Posterior vena cava (tissue), 2 donors: ENCODE measurements at places on chromosomes 13 and 19. TPM values are rescaled to one million over a fixed set of nuclear protein-coding genes. Genes with fewer than 3 reads are reported as not detected.

Gene SHANK1
- total RNA-seq, result 0.19 TPM

Gene ZNF428
- total RNA-seq, result 29.2 TPM

Gene ENOX1
- total RNA-seq, result 2.7 TPM

Gene IRGC
- not detected for total RNA-seq

Gene EDNRB
- total RNA-seq, result 32.6 TPM

Gene PNKP
- total RNA-seq, result 40.5 TPM

Gene COX6B2
- total RNA-seq, result 1.3 TPM

Gene USP12
- 94.3 TPM for total RNA-seq

Gene ZNF491
- total RNA-seq, result 2.9 TPM

Gene MIR17HG
- 2.6 TPM for total RNA-seq

Gene NOTCH3
- 164 TPM for total RNA-seq

Gene UBE2L5
- total RNA-seq, result 0.14 TPM

Gene FARP1
- total RNA-seq, result 61.4 TPM

Gene IFT88
- 13.6 TPM for total RNA-seq

Gene ZNF578
- total RNA-seq, result 3.7 TPM

Gene MARK4
- total RNA-seq, result 31.5 TPM

Gene ATP4A
- total RNA-seq, result not detected

Gene ANGPTL8
- total RNA-seq, result not detected

Gene NLRP4
- not detected for total RNA-seq

Gene UGGT2
- total RNA-seq, result 59.1 TPM

Gene RUBCNL
- total RNA-seq, result 3.6 TPM

Gene MEGF8
- total RNA-seq, result 20.4 TPM

Gene SPACA4
- not detected for total RNA-seq

Gene KIR2DL1
- not detected for total RNA-seq

Gene ARMC6
- total RNA-seq, result 12.6 TPM

Gene CYP2A7
- total RNA-seq, result not detected

Gene FFAR1
- total RNA-seq, result not detected

Gene ZNF813
- total RNA-seq, result 2.9 TPM

Gene GRK1
- not detected for total RNA-seq

Gene ONECUT3
- total RNA-seq, result not detected

Gene C1QTNF9
- 0.42 TPM for total RNA-seq

Gene PRRG2
- total RNA-seq, result 0.46 TPM

Gene CALR3
- not detected for total RNA-seq

Gene ZNF738
- 4.5 TPM for total RNA-seq

Gene ARGLU1
- total RNA-seq, result 72.8 TPM

Gene PRMT1
- 91.5 TPM for total RNA-seq

Gene C19orf33
- total RNA-seq, result 1.1 TPM

Gene ADGRE3
- 0.23 TPM for total RNA-seq

Gene RGCC
- 29.6 TPM for total RNA-seq

Gene MBD3L1
- total RNA-seq, result not detected

Gene C19orf18
- 1.0 TPM for total RNA-seq

Gene ZNF560
- not detected for total RNA-seq

Gene KCNN1
- total RNA-seq, result 0.33 TPM

Gene BEST2
- total RNA-seq, result not detected

Gene MUC16
- total RNA-seq, result under 0.01 TPM

Gene PGLYRP2
- total RNA-seq, result not detected

Gene PSMD8
- 121 TPM for total RNA-seq

Gene ZNF439
- 6.0 TPM for total RNA-seq

Gene NLRP11
- total RNA-seq, result not detected

Gene CYP4F12
- 2.6 TPM for total RNA-seq

Gene GMIP
- 11.4 TPM for total RNA-seq

Gene FOXA3
- total RNA-seq, result not detected

Gene SLC7A10
- total RNA-seq, result not detected

Gene MEIOSIN
- not detected for total RNA-seq
